DMS53 (cell line): ENCODE measurements at places on chromosomes 6 and 20.

DNA sequence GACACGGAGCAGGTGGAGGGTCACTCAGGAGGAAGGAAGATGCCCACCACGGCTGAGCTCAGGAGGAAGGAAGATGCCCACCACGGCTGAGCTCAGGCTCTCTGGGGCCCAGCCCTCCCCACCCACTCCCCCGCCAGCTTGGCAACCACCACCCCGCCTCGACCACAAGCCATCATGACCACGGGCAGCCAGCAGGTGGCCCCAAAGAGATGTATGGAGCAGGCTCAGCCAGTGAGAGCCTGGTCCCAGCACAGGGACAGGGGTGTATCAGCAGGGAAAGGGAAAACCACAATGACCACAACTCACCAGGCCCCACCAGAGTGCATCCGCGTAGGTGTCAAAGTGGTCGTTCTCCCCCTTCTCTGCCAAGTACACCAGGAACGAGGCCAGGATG lies 30.4 kb downstream of the KCNQ2 start:
- peak; percentile 56 for DNase-seq

DNA sequence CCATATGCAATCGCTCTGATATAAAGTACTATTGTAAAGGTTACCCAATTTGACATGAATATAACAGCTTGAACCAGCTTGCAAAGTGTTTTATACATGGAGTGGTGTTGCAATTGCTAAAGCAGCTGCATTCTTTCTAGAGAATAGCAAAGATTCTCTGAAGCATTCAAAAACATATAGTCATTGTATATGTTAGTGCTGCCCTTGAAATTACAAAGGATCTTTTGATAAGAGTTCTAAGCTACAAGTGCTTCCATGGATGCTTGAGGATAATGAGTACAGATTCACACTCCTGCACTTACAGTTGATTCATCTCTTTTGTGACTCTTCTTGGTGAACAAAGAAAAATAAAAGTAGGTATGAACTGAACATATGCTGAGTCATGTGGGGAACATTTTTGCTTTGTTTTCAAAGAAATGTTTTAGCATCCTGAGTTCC lies 175.7 kb downstream of the ALDH8A1 start:
- no peak for DNase-seq

DNA sequence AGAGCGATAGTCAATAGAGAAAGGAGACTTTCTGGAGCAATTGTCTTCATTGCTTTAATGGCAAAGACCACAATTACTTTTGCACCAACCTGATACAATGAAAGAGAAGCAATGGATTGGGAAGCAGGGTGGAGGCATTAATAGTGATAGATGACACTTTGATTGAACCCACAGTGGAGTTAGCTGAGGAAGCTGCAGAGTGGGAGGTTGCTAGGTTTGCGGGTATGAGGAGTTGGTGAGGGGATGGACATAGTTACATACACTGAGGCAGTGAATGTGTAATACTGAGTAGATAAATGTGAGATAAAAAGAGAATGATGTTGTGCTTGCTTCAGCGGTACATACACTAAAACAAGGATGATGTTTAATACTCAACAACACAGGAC lies 91.9 kb downstream of the AKAP7 start:
- DNase-seq, result no peak

GRCh38 chr6:148166339-148166968 lies 176.2 kb upstream of the SASH1 start:
- peak; percentile 67 for DNase-seq

DNA sequence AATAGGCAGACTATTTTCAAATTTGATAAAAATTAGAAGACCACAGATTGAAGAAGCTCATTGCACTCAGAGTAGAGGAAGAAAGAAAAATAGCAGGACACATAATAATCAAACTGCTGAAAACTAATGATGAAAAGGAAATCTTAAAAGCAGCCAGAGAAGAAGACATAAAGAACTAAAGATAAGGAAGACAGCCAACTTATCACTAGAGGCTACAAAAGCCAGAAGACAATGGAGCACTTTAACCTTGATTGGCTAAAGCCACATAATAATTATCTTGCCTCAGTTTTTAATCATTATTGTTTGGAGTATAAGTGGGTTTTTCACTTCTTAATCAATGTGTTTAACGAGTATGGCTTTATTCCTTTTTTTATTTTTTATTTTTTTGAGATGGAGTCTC lies 397.6 kb downstream of the RNF144B start:
- no peak for DNase-seq
